ENCODE measurements at places on chromosomes 2 and 18. TPM values are rescaled to one million over a fixed set of nuclear protein-coding genes. Genes with fewer than 3 reads are reported as not detected.

COLEC12 gene
- total RNA-seq: 8.1 TPM

LYPD6 gene
- 6.8 TPM for total RNA-seq

- DNase-seq: no peak
Observed at GRCh38 chr2:73018188-73018825, 53.2 kb downstream of the SFXN5 start.

- DNase-seq: no peak
Observed at GRCh38 chr2:202203348-202203747, 35.0 kb downstream of the SUMO1 start.

GRCh38 chr2:240133401-240133800 lies 2.7 kb downstream of the COPS9 start:
- DNase-seq: peak; percentile 10

DSG1 gene
- total RNA-seq: 3.8 TPM

DNA sequence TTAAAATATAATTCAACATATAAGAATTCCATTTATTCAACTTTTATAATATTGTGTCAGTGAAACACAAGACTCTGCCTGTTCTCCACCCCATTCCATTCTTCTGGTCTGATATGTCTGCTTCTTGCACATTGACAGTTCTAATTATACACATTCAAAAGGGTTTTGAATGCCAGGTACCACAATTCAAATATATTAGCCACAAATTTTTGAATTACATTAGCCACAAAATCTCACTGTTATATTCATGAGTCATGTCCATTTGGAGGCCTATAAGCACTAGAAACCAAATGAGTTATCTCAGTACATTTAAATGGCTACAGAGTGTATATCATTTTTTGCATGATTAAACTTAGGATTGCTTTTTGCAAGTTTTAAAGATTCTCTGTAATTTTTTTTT lies 72.1 kb downstream of the CCDC150 start:
- no peak for DNase-seq

- DNase-seq: no peak
Observed at GRCh38 chr2:161250864-161251436, 57.3 kb upstream of the PSMD14 start.

DNA sequence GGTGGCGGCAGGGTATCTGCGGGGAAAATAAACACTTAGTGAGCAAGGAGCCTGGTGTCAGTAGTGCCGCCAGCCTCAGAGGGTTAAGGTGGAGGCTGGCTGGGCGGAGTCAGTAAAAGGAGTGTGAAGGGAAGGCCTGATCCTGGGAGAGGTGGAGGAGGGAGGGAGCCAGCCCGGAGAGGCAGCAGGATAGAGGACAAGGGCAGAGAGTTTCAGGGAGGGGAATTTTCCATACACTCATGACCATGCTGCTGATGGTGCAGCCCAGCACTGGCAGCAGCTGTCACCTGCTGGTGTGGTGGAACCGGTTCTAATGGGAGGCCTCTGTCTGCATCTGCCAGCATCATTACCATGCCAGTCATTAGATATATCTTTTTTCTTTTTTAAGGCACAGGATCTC lies 2.0 kb upstream of the TEX44 start:
- DNase-seq: no peak

NT5DC4 gene
- 2.9 TPM for total RNA-seq

MYO5B gene
- total RNA-seq: 26.1 TPM

DNA sequence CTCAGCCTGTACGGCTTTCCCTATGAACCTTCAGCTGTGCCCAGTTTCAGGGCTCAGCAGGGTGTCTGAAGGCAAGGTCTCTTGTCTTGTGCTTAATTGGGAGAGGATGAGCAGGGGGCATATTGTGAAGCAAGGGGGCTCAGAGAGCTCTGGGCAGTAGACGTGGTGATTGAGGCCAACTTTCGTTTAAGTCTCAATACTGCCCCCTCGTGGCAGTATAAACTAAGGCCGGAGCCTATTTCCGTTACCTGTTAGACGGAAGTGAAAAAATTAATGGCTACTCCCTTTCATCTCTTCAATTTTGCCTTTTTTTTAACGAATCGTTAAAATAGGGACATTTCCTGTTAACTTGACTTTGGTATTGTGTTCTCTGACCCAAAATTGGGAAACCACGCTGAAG lies 193.4 kb downstream of the TDRD15 start:
- DNase-seq: peak; percentile 85

ADCYAP1 gene
- total RNA-seq: 10.1 TPM

GRCh38 chr2:88329815-88330603 lies 122.5 kb downstream of the FOXI3 start:
- DNase-seq: no peak

GRCh38 chr2:145085612-145086011 lies 565.7 kb upstream of the ZEB2 start:
- DNase-seq: no peak

DNA sequence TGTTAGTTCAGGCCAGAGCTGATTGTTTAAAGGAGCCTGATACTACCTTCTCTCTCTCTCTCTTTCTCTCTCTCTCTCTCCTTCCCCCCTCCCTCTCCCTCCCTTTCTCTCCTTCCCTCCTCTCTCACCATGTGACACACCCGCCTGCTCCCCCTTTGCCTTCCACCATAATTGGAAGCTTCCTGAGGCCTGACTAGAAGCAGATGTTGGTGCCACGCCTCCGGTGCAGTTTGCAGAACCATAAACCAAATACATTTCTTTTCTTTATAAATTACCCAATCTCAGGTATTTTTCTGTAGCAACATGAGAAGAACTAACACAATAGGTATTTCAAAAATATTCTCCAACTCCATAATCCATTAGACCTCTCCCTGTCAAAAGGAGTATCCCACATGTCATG lies 62.4 kb downstream of the ANKRD62 start:
- DNase-seq: no peak

- peak; percentile 65 for DNase-seq
Observed at GRCh38 chr2:43225093-43225787, 1.2 kb downstream of the ZFP36L2 start.

DNA sequence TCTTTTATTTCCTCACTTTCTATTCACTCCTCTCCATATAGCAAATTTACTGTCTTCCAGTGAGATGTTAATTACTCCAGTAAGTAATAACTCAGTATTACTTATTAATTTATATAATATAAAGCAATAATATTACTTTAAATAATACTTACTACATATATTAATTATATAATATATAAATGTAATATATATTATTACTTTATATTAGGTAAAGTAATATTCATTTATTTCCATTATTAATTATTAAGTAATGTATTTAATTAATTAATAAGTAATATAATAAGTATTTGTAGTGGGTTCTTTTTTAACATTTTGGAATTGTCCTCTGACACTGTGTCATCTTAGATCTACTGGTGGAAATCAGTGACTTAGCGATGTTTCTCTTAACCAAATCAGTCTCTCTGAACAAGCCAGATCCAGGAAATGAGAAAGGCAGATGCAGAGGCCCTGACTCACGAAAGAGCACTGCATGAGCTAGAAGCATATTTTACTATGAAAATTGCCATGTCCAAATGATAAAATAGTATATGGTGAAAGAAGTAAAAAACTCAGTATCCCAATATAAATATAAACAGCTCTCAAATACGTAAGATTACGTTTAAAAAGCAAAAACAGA lies 115.9 kb downstream of the DSEL start:
- no peak for DNase-seq

- no peak for DNase-seq
Observed at GRCh38 chr2:176111846-176112374, 4.7 kb upstream of the HOXD10 start.

HTR2B gene
- total RNA-seq: 0.16 TPM

GRCh38 chr2:46719487-46719886 lies 196.1 kb downstream of the MCFD2 start:
- DNase-seq: no peak

ZSWIM2 gene
- total RNA-seq: 5.0 TPM

PASK gene
- 57.6 TPM for total RNA-seq

DNA sequence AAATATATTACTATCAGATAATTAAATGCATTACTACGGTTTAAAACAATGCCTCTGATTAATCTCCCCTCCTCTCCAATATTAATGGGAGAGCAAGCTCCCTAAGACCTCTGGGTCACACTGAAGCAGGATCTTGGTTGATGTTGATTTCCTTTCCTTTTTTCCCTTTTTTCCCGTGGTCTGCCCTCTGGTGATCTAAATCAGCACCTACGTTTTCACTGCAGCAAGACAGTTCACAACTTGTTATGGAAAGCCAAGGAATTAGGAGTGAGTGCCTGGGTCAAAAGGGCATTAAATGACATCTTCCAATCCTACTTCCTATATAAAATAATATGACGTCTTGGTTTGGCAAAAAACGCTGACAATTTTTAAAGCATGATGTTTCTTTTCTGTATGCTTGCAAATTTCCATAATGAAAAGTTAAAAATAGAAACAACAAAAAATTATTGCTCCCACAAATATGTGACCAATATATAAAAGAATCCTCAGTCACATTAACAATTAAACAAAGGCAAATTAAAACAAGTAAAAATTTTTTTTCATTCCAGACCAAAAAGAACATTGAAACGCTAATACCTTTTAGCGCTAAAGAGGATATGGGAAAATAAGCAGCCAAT lies 7.9 kb upstream of the CFAP36 start:
- no peak for DNase-seq

GRCh38 chr2:3039188-3040065 lies 338.2 kb downstream of the EIPR1 start:
- DNase-seq: no peak

DNA sequence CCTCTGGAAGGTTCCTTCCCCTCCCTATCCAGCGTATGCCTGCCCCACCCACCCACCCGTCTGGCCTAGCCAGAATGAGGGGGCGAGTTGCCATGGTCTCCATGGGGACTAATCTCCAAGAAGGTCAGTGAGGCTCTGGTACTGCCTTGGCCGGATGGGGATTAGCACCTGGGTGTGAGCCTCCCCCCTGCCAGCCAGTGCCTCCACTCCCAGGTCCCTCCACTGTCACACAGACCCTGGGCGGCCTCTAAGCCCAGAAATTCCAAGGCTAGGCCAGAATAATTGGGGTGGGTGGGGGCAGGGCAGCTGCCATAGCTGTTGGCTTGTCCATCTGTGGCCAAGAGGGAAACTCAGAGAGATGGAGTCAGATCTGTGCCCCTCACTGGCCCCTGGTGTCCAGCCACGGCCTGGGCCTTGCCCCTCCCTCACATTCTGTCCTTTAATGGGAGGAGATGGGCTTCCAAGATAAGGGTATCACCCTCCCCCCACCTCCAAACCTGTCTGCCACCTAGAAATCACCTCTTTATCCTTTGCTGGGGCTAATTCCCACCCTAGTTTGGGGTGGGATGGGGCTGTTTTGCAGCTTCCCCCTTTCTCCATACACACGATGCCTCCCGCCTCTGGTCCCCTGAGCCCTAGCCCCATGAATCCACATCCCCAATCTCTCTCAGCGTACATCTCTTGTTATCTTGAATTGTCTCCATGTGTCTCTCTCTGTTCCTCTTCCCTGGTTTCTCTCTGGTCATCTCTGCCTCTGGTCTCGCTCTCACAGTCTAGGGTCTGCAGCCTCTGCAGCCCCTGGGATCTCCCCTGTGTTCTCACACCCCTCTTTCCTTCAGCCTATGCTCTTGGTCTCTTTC lies 6.0 kb upstream of the CRYBA2 start:
- DNase-seq: no peak

DNA sequence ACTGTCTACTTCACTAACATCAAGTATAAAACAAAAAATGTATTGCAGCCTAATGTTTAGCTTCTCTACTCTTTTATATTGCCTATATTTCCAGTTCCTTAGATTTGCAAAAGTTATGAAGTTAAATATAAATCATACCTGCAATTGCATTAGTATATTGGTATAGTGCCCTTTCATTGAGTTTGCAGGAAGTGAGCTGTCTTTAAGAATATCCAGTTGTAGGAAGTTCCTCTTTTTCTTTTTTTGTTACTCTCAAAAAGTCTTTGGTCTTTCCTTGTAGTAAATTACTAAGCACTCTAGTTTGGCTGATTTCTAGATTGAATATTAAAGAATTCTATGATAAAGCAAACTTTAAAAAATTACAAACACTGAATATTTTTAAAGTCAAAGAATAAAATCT lies 71.3 kb upstream of the FN1 start:
- DNase-seq: no peak

POLR1B gene
- 26.9 TPM for total RNA-seq

CYP27A1 gene
- 62.8 TPM for total RNA-seq

DNA sequence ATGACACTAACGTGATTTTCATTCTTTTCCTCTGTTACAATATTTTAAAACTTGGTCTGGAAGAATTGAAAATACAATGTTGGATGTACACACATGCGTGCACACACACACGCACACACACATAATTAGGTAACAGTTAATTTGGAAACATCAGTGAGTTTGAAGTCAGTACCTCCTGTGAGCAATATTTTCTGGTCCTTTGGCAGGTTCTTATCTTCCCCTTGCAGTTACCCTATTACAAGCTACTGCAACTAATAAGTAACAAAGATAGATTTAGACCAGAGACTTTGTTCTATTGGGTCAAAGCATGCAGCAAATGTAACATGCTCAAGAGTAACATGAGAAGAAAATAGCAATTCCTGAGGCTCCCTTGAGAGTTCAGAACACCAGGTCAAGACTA lies 73.3 kb downstream of the ZNF385B start:
- no peak for DNase-seq

DNA sequence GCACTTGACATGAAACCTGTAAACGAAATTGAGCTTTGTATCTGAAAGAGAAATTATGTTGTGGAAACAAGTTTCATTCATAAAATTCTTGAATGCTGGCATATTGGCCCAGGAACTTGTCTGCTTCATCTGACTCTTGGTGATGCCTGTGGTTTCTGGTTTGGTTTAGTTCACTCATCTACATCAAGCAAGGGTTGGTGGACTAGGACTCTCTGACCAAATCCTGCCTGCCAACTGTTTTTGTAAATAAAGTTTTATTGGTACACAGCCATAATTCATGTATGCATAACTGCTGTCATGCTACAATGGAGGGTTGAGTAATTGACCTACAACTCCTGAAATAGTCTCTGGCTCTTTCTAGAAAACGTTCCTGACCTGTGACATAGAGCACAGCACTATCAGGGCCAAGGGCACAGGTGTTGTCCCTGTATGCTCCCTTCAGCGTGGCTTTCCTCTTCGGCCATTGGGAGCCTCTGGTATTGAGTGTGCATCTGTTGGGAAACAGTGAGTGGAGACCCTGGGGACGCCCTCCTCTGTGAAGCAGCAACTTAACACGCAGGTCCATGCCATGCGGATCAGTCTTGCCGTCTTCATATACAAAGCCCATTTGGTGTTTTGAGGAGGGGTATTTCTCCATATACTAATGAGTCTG lies 226.3 kb downstream of the SH3RF3 start:
- peak; percentile 8 for DNase-seq

GRCh38 chr2:15733867-15734673 lies 142.4 kb downstream of the DDX1 start:
- no peak for DNase-seq

AQP12A gene
- total RNA-seq: not detected

GRCh38 chr2:71309-72035 lies 25.2 kb upstream of the FAM110C start:
- DNase-seq: no peak

DNA sequence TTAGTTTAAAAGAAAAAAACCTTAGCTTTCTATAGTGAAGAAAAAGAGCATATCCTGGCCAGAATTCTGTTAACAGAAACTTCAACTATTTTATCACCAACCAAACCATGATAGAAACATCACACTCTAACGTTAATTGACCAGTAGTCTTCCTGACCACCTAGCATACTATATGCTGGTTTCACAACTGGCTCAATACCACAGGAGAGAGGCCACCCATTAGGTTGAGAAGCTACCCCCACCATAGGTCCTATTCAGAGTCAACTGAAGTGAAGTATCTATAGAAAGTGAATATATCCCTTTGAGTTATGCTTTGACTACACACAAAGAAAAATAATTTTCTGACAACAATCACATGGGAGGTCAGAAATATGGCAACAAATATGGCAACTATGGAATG lies 85.2 kb upstream of the STK17B start:
- DNase-seq: no peak

CD8A gene
- total RNA-seq: 0.31 TPM

All from testis (tissue), 5 donors.